Ovary (tissue), 10 donors: ENCODE measurements at places on chromosomes 3 and 15.

- no peak for DNase-seq
Observed at GRCh38 chr3:184143327-184143726, 8.2 kb downstream of the EIF2B5 start.

DNA sequence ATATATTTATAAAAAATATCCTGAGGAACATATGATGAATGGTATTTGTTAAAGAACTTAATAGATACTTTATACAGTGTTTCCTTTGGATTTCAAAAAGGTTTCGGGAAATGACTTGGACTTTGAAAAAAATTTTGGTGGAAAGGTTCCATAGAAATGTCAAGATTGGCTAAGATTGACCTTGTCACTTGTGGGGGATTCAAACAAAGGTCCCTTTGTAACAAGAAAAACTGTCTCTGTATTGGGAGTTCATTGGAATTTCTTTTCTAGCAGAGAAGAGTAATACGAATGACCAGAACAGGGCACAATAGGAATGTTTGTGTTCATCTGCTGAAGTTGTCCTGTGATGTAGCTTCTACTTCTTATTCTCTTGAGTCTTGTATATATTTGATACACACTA, 43.2 kb downstream of the ARHGEF26 start:
- no peak for DNase-seq

DNA sequence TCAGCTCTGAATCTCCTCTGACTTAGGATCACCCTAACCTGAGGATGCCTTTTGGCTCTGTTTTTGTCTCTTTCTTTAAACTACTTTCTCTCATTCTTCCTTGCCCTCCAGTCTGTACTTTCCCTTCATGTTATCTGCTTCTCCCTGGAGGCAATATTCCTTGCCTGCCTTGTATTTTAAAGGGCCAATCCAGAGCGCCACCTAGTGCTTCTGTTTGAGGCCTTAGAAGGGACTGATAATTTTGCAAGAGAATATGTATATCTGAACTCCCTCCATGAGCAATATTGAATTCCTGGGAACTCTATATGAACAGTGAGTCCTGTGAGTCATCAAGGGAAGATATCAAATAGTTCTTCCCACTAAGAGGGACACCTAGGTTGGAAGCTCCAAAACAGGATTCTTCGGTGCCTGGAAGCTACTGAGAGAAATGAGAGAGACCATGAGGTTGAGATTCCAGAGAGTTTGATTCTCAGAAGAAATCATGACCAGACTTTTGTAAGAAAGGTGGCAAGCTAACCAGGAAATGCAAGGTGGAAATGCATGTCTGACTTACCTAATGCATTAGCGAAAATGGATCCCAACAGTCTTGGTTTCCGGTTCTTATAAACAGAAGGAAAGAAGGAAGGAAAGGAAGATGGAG, 203.8 kb upstream of the CD96 start:
- peak; percentile 48 for DNase-seq

- peak; percentile 14 for DNase-seq
Observed at GRCh38 chr3:73868688-73869315, 244.1 kb upstream of the PDZRN3 start.

DNA sequence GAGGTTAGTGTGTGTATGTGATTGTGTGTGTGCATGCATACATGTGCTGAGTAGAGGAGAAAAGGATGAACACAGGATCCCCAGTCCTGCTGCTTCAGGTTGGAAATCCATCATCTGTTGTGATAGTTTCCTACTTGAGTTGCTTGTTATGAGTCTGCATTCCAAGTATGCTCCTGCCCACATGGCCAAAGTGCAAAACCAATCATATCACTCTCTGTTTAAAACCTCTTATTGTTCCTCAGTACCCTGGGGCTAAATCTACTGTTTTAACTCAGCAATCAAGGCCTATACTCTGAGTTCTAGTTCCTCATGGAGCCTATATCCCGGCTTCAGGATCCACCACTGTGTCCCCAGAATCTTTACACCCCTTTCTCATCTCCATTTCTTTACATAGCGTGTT, 139.9 kb upstream of the TLE3 start:
- DNase-seq = no peak

DNA sequence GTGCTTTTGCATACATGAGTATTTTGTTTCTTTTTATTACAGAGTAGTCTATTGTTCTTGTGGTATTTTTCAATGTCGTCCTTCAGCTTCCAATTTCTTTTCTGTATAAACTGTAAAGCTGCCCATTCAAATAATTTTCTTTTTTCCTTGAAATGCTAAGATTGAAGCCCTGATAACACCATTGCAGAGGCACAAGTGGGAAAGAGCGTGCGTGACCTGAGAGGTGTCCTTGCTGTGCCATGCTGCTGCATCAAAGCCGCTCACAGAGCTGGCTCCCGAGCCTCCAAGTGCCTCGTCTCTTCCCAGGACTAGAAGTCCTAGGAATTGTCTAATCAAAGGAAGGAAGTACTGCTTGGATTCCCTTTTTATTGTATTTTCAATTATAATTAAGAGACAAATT, 101.9 kb upstream of the PFN2 start:
- no peak for DNase-seq

- no peak for DNase-seq
Observed at GRCh38 chr3:58349792-58350626, 17.3 kb downstream of the PXK start.

- no peak for DNase-seq
Observed at GRCh38 chr3:128382221-128382807, 84.4 kb downstream of the DNAJB8 start.
